ENCODE measurements at places on chromosomes 6 and 20.

DNA sequence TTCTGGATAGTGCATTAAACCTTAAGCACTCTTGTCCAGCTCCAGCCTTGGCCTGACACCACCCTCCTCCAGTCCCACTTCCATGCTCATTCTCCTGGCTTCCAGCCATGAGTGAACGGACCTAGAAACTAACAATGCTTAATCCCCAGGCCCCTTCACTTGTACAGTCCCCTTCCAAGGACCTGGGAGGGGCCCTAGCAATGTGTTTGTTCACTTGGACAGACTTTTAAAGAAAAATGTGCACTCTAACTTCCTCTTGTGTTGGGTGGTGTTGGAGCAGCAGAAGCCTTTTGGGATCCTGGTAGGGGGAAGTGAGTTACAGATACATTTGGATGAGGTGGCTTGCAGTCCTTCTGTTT is 48.9 kb upstream of the CCN6 start:
- no peak for DNase-seq

DNA sequence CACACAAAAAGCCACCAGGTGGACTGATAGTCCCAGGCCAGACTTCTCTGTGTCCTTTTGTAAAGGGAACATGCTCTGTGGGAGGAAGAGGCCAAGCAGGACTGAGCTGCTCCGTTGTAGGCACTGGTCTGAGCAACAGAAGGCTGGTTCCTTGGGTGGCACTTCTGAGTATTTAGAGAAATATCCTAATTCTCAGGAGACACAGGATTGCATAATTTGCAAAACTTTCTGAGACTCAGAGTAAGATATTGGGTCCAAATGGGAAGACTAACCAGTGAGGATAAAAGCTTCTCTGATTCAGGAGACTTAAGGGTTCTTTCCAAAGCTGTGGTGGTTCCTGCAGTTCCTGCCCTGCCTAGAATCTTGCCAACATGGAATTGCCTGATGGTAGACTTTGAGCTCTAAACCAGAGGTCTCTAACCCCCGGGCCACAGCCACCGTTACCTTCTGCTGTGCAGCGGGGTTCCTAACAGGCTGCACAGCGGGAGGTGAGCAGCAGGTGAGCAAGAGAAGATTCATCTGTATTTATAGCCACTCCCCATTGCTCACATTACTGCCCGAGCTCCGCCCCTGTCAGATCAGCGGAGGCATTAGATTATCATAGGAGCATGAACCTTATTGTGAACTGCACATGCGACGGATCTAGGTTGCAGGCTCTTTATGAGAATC is 107.0 kb downstream of the OLIG3 start:
- no peak for DNase-seq

DNA sequence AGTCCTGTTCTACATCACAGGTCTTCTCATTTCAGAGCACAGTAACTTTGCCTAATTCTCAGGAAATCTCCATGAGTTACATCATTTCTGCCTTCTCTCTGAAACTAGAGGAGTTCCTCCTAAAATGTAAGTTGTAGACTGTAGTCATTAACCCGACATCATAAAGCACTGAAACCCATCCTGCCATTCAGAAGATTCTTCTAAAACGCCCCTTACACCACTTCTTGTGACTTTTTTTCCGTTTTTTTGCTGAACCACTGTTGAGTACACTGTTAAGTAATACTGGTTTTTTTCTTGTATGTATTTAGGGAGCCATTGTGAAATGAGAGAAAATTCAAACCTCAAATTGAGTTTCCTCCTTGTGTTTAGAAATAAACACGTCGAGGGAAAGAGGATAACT is 117.3 kb downstream of the MAP3K4 start:
- no peak for DNase-seq

GRCh38 chr20:18805881-18806280 is 7.7 kb upstream of the SCP2D1 start:
- peak; percentile 29 for DNase-seq

GRCh38 chr6:30325873-30326525 is 728 bp upstream of the TRIM39 start:
- DNase-seq, result no peak

DNA sequence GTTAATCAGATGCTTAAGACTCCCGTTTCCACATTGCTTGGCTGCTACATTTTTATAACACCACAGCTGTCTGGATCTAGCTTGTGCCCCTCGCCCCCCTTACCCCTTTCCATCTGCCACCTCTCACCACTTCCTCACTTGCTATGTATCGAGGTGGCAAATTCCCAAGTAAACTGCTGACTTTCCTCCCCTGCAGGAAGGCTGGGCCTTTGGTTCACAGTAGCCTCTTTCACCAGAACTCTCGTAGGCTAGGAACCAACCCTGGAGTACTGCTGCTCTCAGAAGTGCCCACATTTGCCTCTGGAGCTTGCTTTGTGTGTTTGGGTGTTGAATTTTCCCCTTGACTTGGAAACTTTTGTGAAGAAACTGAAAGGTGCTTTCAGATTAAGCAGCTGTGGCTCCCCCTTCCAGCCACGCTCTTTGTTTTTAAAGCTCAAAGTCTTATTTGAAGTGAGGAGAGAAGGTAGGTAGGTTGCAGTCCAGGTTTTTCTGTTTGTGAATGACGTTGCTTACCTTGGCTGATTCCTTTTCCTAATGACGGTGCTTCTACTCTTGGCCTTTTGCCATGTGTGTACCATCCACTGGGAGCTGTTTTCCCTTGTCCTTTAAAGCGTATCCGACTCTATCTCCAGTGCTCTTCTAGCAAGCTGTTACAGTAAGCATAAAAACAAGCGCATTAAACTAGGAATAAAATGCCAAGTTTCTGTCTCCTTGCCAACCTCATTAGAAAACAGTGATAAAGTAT is 90.4 kb downstream of the CARMIL1 start:
- DNase-seq, result no peak

DNA sequence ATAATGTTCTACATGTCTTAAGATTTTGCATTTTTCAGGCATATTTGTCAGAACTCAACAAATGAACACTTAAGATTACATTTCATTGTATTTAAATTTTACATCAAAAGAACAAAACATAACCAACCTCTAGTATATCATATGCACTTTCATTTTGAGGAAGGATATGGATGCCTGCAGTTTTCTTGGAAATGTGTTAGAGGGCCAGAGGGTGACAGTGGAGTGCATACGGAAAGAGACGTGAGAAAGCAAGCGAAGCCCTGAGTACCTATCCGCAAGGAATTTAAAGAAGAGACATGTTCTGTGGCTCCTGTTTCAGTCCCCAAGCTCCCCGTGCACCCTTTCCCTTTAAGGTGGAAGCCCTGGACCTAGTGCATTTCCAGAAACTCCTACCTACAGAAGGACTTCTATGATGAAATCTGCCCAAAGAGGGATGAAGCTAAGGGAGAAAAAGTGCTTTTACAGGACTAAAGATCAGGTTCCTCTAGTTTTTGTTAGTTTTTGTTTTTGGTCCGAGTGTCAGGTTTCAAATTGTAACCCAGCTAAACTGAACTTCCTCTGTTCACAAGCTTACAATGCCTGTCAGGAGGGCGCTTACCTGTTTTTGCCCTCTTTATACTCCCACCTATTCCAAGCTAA is 38.8 kb downstream of the EZR start:
- no peak for DNase-seq

- no peak for DNase-seq
Measured at GRCh38 chr6:83984411-83984810, 49.2 kb upstream of the MRAP2 start.

- DNase-seq, result peak; percentile 52
Measured at GRCh38 chr6:106927531-106928398, 46.8 kb downstream of the CD24 start.

DNA sequence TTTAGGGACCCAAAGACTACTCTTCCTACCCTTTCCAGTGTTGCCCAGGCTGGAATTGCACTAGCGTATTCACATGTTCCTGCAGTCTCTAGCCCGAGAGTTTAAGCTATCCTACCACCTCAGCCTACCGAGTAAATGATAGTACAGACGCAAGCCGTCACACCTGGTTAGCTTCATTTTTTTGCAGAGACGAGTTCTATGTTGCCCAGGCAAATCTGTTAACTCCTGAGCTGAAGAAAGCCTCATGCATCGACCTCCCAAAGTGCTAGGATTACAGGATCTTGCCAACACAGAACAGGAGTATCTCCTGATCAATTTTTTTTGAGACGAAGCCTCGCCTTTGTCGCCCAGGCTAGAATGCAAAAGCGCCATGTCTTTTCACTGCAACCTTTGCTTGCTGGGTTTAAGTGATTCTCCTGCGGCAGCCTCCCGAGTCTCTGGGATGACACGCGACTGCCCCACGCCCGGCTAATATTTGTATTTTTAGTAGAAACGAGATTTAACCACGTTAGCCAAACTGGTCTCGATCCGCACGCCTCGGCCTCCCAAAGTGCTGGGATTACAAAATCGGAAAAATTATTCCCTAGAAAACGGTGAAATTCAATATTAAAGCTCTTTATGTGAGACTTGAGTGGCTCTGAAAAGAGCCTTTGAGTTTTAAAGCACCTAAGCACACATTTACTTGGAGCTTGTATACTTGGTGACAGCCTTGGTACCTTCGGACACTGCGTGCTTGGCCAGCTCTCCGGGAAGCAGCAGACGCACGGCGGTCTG is 128.5 kb downstream of the HFE start:
- peak; percentile 59 for DNase-seq

DNA sequence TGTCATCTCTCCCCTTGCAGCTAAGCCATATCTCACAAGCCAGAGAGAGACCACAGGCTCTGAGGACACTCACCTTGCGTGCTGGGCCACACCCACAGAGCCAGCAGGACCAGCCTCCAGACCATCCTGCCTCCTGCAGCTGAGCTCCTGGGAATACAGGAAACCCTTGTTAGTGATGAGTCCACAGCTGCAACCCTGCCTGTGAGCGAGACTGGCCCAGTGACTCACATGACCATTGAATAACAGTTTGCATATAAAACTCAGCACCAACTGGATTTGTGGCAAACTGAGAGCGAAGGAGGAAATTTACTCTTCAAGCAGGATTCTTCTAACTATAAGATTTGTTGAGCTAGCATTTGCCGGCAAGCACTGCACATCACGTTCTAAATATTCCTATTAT is 3.0 kb downstream of the THBS2 start:
- DNase-seq, result peak; percentile 17

- peak; percentile 73 for DNase-seq
Measured at GRCh38 chr6:6696867-6697531, 108.5 kb downstream of the LY86 start.

Data from mesenchymal stem cell (in vitro differentiated cells and primary cell).